Testis (tissue), 5 donors: ENCODE measurements at places on chromosomes 1 and 21. TPM values are rescaled to one million over a fixed set of nuclear protein-coding genes. Genes with fewer than 3 reads are reported as not detected.

Gene CELA3B
- 0.63 TPM for total RNA-seq

Gene KIAA0040
- total RNA-seq, result 8.2 TPM

Gene KLHDC7A
- total RNA-seq, result 0.06 TPM

Gene SLC1A7
- 1.2 TPM for total RNA-seq

Gene RCSD1
- 13.8 TPM for total RNA-seq

Gene PADI2
- 1.1 TPM for total RNA-seq

Gene PINK1
- total RNA-seq, result 168 TPM

Gene UTS2
- total RNA-seq, result not detected

Gene SSX2IP
- total RNA-seq, result 128 TPM

Gene ROR1
- total RNA-seq, result 5.1 TPM
